ENCODE measurements at places on chromosomes 13 and 19.

DNA sequence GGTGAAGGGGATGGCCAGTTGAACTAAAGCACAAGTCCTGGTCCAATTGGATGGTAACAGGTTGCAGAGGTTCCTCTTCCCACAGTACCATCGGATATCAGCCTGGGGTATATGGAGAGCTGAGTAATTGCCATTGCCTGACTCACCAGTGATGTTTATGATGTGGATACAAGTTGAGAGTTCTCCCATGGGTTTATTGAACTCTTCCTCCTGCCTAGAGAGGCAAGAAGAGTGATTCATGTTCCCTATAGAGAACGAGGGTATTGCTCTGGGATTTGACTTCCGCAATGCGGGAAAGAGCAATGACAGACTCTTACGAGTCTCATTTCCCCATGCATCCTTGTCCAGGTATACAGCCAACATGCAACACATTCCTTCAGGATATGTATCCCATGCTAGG lies 111.3 kb upstream of the PCDH9 start:
- DNase-seq = no peak

DNA sequence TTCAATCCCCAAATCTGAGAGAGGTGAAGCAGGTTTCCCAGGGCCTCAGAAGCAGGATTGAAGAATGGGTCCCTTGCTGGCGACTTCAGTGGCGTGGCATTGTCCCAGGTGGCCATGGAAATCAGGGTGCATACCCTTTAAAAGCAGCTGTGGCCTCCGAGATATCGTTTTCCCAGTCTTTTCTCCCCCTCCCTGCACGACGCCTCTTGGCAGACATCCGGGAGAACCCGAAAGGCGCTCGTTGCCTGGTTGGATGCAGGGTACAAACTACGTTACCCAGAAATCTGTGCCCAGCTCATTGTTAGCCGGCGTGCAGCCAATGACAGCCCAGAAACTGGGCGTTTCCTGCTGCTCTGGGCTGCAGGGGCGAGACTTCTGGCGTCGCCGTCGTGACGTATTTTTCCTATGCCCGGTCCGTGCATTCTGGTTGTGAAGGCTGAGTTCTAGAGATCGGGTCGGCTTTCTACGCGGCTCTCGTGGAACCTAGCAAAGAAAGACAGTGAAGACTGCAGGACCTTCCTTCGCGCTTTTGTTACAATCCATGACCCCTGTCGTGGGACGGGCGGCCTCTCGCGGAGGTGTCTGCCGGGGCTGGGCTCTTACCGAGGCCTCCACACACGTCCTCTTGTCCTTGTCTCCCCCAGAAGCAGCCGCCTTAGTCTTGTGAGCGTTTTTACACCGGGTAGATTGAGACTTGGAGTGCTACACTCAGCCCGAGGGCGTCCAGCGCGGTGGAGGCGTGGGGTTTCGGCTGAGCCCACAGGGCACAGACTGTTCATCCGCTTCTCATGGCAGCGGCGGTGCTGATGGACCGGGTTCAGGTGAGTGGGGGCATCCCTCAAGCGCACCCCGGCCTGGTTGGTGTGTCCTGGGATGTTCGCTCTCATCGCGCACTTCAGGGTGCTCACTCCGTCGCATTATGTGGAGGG lies at the start of gene ZNF304:
Gene ZNF304 (plus strand): TSS at position 395 of the 929 bp plus-strand sequence. CDS start 394 bp downstream, at position 789.
- peak; percentile 98 for DNase-seq

DNA sequence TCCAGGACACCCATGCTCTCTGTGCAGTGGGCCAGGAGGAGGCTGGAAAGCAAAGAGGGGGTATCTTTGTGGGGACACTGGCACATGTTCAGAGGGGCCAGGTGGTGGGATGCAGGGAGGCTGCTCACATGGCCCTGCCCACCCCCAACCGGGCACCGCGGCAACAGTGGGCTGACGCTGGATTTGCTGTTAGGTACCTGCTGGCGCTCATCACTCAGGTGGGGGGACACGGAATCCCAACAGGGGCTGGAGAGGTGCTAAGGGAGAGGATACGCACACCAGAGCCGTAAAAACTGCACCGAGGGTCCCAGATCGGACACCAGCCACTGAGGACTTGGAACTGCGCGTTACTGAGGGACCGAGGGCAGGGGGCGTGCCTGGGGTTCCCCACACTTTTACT lies 19.2 kb downstream of the AKAP8L start:
- DNase-seq = no peak

DNA sequence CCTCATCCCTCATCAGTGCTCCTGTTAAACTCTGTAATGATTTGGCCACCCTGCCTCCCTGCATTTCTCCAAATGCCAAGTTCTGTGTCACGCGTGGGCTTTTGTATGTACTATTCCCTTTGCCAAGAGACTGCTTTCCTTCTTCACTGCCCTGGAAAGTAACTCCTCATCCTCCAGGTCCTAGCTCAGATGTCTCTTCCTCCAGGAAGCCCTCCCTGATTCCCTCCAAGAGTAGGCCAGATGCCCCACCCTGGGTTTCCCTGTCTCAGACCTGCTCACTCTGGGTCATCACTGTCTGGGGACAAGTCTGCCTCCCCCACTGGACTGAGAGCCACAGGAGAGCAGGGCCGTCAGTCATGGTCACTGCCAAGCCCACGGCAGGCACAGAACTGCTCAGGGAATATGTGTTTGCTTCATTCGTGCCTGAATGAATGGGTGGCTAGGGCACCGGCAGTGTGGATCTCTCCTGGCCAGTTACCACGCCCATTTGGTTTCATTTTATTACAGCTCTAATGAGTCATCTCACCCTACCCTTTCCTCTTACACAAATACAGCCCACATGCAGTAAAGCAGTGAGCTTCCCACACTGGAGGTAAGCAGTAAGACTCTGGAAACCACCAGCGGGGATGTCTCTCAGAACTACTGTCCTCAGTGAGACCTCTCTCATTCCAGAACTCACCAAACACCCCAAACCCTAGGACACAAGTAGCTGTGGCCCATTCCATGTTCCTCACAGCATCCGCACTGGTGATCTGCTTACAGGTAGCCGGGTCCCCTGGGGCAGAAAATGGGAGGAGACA lies 12.1 kb upstream of the GPR4 start:
- peak; percentile 88 for DNase-seq

- no peak for DNase-seq
Observed at GRCh38 chr13:55553701-55554100, 1587.0 kb upstream of the PRR20A start.

DNA sequence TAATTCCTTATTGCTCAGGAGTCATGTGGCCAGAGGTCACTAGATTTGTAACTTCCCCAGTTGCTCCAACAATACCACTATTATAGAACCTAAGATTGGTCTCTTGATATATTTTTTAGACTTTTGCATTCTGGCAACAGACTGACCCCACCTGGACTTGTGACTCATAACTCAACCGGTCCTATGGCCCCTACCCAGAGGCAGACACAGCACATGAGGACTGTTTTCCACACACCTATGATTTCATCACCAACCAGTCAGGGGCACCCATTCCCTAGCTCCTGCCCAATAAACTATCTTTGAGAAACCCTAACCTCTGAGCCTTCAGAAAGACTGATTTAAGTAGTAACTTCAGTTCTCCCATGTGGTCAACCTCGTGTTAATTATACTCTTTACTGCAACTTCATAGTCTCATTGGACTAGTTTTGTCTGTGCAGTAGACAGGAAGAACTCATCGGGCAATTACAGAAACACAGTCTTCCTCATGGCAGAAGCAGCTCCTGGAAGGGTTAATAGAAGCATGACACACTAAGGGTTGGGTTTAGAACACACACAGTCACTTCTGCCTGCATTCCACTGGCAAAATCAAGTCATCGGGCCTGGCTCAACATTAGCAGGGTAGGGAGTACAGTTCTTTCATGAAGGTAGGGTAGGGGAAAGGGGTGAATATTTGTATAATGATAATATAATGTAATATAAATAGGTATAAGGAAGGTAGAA lies 251.8 kb downstream of the UQCRFS1 start:
- peak; percentile 31 for DNase-seq

- no peak for DNase-seq
Observed at GRCh38 chr19:51082611-51083010, at the start of gene KLK14. Gene KLK14, minus strand, starts transcription at chr19:51082887. Its CDS starts 273 bp downstream, at chr19:51082614.

- no peak for DNase-seq
Observed at GRCh38 chr19:30332445-30333234, 39.5 kb upstream of the ZNF536 start.

GRCh38 chr19:33110137-33110910 lies 21.6 kb upstream of the WDR88 start:
- peak; percentile 67 for DNase-seq

DNA sequence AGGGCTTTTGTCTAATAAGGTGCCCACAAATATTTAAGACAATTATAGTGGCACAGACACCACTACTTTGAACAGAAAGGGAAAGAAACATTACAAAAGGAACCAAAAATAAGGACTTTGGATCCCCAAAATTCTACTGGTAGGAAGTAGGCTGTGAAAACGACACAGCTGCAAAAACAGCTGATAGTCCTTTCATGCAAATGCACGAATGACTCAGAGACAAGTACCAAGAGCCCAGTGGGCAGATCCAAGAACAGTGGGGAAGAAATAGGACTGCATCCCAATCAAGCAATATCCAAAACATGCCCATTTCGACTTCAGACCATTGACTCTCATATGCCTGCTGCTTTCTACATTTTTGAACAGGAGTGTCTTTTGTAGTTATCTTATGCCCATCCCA lies 269.4 kb upstream of the NBEA start:
- DNase-seq = no peak

- peak; percentile 48 for DNase-seq
Observed at GRCh38 chr13:29922281-29922821, 71.9 kb upstream of the UBL3 start.

DNA sequence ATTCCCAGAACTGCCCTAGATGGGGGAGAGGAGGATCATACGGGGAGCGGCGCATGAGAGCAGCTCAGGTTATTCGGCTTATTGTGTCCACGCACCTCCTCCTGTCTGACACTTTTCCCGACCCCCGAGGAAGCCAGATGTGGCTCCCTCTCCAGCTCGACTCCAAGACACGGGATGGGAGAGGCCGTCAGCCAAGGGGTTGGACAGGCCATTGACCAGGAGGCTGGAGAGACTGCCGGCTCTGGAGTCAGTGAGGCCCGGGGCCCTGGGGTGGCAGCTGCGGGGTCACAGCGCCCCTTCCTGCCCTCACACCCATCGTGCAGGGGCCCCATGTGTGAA lies 2.9 kb downstream of the DMKN start:
- DNase-seq = no peak

DNA sequence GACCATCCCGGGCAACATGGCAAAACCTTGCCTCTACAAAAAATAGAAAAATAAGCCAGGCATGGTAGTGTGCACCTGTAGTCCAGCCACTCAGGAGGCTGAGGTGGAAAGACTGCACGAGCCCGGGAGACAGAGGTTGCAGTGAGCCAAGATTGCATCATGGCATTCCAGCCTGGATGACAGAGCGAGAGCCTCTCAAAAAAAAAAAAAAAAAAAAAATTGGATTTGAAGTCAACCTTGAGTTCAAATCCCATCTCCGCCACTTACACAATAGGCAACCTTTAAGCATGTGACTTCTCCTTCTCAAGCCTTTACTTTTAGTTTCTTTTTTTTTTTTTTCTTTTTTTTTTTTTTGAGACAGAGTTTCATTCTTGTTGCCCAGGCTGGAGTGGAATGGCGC lies 12.0 kb downstream of the KASH5 start:
- DNase-seq = no peak

DNA sequence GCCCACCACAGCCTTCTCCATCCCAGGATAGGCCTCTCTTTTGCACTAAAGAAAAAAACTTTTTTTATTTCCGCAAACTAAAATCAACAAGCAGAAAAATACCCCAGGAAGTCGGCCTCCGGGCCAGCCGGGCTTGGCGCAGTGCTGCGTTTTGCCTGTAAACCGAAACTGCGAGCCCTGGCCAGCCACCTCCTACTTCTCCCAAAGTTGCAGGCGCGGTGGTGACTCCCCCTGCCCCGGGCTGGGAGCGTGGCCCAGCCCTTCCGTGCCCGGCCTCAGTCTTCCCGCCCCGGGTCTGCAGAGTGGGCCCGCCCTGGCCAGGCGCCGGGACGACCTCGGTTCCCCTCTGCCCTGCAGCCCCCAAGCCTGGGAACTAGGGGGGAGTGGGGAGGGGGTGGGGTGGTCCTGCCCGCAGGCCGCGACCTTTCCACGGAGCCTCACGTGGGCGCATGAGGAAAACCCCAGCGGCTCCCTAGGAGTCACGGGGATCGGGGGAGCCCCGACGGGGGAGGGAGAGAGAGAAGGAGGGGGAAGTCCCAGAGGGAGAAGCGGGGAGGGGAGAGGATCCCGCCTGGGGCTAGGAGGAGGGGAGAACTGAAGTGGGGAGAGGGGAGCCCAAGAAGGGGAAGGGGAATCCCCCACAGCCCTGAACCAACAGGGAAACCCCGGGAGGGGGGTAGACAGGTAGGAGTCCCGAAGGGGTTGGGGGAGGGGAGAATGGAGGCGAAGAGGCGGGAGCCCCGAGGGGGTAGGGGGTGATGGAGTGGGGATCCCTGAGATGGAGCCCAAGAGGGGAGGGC lies 3.0 kb downstream of the GADD45B start:
- DNase-seq = peak; percentile 84

DNA sequence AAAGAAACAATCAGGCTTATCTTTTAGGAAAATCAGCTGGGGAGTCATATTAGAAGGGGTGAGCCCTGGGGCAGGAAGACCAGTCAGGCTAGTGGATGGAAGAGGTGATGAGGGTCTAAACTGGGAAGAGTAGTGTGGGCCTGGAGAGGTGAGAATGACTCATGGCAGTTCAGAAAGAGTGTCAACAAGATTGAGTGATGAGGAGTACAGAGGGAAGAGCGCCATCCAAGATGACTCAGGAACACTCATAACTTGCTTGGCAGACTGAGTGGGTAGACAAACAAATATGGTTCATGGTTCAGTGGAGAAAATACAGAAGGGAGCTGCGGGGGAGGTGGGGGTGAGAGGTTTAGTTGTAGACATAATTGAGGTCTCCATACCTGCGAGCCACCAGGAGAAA lies 17.3 kb upstream of the CLDN10 start:
- peak; percentile 31 for DNase-seq

DNA sequence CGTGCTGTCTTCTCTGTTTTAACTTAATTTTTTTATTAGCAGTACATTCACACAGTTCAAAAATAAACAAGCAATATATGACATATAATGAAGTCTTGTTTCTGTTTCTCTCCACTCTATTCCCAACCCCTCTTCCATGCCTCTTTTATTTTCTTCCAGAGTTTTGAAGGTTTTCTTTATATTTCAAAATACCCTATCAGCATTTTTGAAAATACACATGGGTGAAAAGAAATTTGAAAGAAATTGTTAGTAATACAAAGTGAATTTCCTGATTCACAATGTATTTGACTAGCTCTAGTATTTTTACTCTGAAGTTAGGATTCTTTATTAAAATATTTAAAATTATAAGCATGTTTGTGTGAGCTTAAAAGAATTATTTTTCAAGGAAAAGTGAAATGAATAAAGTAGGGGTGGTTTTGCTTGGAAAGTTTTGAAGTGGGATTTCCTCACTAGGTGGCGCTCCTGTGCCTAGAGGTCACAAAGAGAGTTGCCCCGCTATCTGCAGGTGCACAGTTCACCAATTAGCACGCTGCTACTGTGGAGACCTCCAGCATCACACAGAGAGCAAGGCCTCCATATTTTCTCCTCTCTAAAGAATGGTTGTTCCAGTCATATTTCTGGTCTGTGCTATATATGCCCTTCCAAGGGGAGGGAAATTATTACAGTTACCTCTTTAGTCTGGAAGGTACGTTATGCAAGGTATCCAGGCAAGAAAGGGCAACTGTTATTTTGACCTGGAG lies 37.6 kb downstream of the SOX21 start:
- peak; percentile 61 for DNase-seq

- no peak for DNase-seq
Observed at GRCh38 chr19:18529782-18530181, 7.9 kb upstream of the ELL start.

GRCh38 chr13:37868691-37869505 lies 674 bp downstream of the TRPC4 start:
- peak; percentile 41 for DNase-seq
